ENCODE measurements at places on chromosomes 2 and 18. TPM values are rescaled to one million over a fixed set of nuclear protein-coding genes. Genes with fewer than 3 reads are reported as not detected.

DNA sequence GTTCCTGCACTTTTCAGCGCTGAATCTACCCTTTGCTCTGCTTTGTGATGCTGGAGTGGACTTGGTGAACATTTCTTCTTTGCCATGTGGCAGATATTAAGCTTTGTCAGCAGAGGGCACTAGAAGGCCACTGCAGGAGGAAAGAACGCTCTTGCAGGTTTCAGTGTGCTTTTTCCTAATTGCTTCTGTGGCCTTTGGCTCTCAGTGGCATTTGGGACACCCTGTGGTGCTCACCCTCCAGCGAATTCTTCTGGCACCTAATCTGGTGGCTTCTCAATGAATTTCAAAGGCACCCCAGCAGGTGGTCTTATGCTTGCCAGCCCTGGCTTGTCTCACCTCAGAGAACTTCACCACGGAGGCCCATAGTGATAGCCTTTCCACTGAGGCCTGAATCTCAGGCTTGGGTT, 146.7 kb downstream of the MYO3B start:
- no peak for DNase-seq

GRCh38 chr18:50987261-50987660, 19.4 kb downstream of the ELAC1 start:
- no peak for DNase-seq

- DNase-seq: no peak
Measured at GRCh38 chr2:25856377-25856776, 21.9 kb downstream of the ASXL2 start.

DNA sequence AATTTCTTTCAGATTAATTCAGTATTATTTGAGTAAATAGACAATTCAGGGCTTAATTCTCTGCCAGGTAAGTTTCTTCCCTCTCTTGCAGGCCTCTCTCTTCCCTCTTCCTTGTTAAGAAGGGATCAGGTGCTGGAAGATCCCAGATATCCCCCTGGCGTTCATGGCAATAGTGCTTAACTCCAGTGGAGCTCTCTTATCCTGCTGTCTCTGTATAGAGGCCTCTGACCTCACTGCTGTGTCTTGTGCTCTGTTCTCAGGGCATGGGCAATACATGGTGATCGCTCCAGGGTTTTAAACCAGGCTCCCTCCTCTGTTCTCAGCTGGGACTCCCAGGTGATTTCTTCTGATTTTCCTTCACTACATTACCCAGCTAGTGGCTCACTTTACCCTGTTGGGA, 226.8 kb downstream of the MC4R start:
- DNase-seq: no peak

DNA sequence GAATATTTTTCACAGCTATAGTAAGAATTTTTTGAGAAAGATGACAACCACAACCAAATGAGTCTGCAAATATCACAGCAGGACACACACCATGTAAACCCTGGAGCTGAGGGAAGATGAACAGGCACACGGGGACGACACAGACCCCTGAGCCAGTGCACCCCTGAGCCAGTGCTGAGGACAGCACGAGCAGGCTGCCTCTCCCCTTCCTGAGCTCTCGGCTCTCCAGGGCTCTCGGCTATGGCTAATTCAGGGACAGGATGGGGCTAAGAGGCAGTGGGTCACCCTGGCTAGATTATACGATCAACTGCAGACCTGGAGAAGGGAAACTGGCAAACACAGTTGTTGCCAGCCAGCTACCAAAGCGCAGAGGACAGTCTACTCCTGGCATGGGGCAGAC, 41.4 kb downstream of the TGFBRAP1 start:
- DNase-seq: no peak

- DNase-seq: no peak
Measured at GRCh38 chr2:176493226-176493825, 224.1 kb downstream of the MTX2 start.

The CXCR4 gene
- 45.2 TPM for total RNA-seq

The RUFY4 gene
- total RNA-seq: not detected

DNA sequence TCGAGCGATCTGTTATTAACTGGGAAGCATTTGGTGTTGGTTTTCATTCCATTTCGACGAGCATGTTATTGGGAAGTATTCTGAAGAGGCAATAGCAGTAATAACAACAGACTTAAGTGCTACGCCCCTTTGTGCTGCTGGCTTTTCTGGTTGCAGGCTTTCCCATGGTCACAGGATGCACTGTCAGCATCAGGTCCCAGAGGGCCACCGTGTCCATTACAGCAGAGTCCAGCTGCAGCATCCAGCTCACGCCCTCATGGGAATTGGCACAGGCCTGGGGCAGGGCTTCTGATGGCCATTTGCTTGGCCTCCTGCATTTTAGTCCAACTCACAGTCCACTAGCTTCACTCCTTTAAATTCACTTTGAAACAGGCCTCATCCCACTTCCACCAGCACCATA, 44.4 kb downstream of the BCL2L11 start:
- no peak for DNase-seq

DNA sequence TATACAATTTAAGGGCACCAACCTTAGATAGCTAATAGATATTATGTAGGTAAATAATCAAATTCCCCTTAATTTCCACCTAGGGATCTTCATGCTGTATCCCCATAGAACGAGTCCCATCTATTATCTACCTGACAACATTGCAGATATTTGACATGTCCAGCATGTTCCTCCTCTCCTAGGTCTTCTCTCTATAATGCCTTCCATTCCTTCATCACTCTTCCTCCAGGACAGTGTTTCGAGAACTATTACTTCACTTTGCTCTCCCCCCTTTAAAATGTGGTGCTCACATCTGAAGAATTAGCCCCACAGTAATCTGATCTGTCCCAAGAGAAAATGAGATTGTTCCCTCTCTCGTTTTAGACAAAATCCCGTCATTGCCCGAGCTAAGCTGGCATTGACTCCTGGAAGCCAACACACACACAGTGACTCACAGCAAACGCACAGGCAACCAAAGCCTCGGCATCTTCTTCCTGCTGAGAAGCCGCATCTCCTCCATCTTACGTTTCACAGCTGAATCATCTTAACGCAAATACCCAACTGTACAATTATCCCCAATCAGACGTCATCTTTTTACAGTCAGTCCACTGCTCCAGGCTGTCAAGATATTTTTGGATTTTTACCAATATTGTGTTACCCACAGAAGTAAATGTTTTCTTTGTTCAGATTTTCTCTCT, 162.9 kb upstream of the AGAP1 start:
- no peak for DNase-seq

DNA sequence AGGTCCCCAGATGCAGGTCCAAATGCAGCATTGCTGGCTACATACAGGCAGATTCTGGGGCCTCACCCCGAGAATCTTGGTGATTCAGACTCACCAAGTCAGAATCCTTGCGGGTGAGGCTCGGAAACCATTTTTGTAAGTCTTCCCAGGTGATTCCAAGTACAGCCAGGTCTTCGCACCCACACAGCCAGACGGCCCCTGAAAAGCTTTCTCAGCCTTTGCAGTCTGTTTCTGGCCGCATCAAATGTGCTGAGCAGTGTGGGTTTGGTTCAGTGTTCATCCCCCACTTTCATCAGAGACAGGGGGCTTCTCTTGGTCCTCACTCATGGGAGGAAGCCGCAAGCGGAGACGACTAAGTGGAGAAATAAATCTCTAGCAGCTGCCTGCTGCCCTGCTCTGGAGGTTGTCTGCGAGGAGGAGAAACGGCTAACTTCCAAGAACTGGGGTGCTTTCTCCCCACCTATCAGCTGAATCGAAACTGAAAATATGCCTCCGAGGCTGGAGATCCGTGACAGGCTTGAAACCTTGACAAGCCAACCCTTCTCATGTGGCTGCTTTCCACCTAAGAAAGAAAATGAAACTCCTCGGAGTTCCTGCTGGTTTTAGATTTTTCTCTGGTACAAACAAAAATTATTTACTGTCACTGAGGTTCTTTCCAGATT, 8.9 kb upstream of the TMEM185B start:
- no peak for DNase-seq

DNA sequence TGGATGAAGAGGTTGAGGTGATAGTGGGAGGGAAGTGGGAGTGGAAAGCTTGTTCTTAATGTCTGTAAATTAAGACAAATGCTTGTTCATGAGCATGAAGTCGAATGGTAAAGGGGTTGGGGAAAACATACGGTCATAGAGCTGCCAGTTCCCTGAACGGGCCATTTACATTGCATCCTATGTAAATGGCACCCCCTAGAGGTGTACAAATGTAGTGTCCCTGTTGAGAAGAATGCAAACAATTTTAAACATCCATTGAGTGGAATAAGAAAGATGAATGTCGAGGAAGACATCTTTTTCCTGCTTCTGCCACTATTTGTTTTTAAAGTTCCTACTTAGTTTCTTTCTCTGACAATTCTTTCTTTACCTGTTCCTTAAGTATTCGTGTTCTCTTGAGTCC, 155.7 kb downstream of the RDH14 start:
- DNase-seq: no peak
